ENCODE measurements at places on chromosomes 3 and 15. TPM values are rescaled to one million over a fixed set of nuclear protein-coding genes. Genes with fewer than 3 reads are reported as not detected.
A peak's percentile ranks its signal among the peaks of the same experiment; 100 is the strongest.

Gene GOLGA6A
- total RNA-seq = not detected

DNA sequence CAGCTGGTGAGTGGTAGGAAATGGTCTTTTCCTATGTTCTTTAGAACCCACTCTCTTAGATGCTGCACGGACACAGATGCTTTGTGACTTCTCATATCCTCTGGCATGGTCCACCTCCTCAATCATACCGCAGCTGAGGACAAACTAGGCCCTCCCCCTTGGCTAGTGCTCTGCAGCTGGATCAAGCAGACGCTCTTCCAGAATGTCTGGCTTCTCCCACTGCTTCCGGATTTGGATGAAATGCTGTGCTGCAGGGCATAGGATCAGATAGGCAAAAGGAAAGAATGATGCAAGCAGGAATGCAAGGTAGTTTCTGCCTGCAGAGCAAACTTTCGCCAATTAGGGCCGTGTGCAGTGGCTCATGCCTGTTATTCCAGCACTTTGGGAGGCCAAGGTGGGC lies 75.7 kb upstream of the SLC4A7 start:
- DNase-seq = no peak
- no peaks in the 10 kb centered on the region for H3K36me3 ChIP-seq
- H3K4me1 ChIP-seq = no peaks in the 10 kb centered on the region
- H3K27me3 ChIP-seq = no peaks in the 10 kb centered on the region
- no peak overlapping the region for H3K4me3 ChIP-seq

DNA sequence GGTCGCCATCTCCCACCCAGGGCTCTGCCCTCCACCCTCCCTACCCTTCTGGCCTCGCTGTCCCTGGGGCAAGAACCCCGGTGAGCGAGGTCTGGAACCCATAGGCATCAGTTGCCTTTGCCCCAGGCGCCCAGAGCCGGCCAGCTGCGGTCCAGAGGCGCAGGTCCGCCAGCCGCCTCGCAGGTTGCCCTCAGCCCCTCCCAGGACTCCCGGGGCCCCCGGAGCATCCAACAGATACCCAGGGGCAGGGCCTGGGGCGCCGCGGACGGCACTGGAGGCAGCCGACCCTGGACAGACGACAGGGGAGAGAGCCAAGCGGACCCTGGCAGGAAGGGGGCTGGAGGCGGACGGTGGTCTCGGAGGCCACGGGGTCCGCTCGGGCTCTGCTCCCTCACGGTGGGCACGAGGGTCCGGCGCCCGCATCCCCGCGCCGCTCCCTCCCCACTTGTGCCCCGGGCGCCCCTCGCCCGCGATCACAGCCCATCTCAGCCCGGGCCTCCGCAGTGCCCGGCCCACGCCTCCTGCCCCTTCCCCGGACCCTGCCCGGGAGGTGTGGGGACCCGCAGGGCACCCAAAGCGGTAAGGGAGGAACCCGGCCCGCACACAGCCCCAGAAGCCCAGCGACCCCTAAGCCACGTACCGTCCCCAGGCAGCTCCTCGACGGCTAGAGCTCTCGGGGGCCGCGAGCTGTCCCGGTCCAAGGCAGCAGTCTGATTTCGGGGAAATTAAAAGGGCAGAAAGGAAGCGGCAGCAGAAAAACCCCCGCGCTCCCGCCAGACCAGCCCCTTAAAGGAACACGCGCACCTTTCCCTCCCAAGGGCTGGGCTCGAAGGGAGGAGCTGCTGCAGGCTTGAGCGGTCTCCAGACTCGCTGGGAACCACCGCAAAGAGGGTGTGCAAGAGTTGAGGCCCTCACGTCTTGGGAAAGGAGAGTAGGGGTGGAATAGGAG lies at the start of gene HAPLN3:
Gene HAPLN3, minus strand, starts transcription at position 726 of the 949 bp plus-strand sequence. CDS start 8,246 bp downstream, outside the sequence.
- H3K4me1 ChIP-seq = peaks cover 16% of the 10 kb centered on the region
- peaks cover 7% of the 10 kb centered on the region for H3K36me3 ChIP-seq

Gene NTRK3
- total RNA-seq = not detected

Gene TGM4
- total RNA-seq = 0.14 TPM

DNA sequence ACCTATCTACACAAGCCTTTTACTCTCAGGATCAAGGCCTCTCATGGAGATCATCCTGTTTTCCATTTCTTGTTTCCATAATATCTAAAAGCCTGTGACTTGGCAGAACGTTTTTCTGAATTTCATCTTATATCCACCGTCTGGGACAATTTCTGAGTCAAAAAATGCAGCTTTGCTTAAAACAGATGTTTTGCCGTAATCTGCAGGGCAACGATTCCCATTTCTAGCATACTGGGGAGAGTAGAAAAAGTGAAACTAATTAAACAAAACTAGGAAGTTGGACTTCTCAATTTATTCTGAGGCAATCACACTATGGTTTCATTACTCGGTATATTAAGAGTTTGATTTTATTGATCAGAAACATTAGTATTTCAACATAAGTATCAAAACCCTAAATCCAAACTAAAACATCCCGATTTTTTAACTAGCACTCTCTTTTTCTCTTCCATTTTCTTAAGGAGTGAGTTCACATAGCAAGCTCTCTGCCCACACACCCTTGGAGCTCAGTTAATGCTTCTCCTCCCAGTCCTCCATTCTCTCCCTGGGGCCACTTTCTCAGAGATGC lies 33.6 kb downstream of the SPATA12 start:
- H3K4me1 ChIP-seq = peaks cover 8% of the 10 kb centered on the region
- no peak overlapping the region for H3K27ac ChIP-seq
- H3K36me3 ChIP-seq = no peaks in the 10 kb centered on the region

- no peaks in the 10 kb centered on the region for H3K36me3 ChIP-seq
- peaks cover 18% of the 10 kb centered on the region for H3K4me1 ChIP-seq
- no peak overlapping the region for H3K27ac ChIP-seq
- no peaks in the 10 kb centered on the region for H3K27me3 ChIP-seq
These were observed 9.1 kb downstream of the THRB start for GRCh38 chr3:24485511-24485910.

DNA sequence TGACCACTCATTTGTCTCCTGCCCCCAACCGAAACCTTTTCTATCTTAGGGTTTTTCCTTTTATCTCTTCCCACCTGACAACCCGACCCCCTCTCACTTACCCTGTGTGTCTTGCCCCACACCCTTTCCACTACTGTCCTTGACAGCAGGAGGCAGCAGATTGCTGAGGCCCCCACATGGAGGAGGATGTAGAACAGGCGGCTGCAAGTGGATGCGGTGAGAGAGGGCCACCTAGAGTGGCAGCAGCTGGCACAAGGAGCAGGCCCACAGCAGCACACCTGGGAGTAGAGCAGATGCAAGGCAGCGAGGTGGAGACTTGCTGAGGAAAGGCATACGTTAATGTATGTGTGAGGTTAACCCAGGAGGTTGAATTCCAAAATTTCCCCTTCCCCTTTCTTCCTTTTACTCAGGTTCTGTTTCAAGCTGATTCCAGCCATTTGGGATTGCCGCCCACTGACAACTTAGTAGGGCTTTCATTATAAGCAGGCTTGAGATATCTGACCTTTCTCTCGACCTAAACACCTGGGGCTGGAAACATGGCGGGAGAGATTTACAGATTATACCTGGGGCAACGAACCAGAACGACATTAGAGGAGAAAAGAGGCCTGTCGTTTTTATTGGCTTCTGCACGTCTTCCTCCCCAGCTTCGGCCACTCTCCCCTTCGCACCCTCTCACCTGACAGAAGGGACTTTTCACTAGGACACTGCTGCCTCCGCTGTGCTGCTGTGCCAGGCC lies 643 bp downstream of the SERINC4 start:
- peak overlapping the region; percentile 78 for H3K27ac ChIP-seq
- no peak for DNase-seq

Gene CCPG1
- total RNA-seq = 54.6 TPM

- peak overlapping the region; percentile 60 for H3K4me3 ChIP-seq
- no peaks in the 10 kb centered on the region for H3K36me3 ChIP-seq
- peaks cover 38% of the 10 kb centered on the region for H3K4me1 ChIP-seq
These were observed 31.8 kb upstream of the RASA2 start for GRCh38 chr3:141454906-141455602.

Gene SPINT1
- 93.7 TPM for total RNA-seq

GRCh38 chr15:98280284-98280975 lies 319.9 kb downstream of the ARRDC4 start:
- H3K27me3 ChIP-seq = no peaks in the 10 kb centered on the region
- no peak for DNase-seq
- no peak overlapping the region for H3K27ac ChIP-seq
- H3K36me3 ChIP-seq = no peaks in the 10 kb centered on the region
- H3K4me1 ChIP-seq = no peaks in the 10 kb centered on the region
- no peak overlapping the region for H3K4me3 ChIP-seq

DNA sequence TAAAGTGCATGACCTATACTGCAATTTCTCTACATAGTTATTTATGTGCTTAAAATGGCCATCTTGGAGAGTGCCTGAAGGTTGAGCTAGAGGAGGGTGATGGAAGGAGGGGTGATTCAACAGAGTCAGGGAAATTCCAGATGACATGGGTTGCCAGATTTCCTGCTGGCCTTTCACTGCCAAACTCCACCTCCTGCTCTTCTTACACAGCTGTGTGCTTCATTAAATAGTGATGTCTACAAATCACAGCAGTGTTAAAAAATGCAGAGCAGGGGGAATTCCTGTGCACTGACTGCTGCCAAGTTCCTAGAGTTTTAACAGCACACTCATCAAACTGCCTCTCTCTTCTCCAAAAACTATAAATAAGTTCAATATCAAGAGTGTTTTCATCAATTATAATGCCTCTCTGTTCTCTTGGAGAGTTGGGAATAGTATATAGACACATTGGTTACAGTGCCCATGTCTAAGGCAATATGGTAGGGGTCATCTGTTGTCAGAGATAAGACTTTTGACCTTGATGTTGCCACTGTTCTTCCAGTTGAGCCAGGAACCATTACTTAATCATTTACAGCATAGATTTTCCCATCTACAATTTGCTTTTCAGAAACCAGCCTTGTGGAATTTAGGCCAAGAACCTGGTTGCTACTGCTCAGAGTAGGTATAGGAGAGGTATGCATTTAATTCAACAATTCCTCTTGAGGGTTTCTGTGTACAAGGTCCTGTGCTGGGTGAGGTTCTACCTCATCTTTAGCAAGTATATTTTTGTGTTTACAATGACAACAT lies 79.6 kb downstream of the TP63 start:
- H3K27me3 ChIP-seq = no peaks in the 10 kb centered on the region
- H3K4me1 ChIP-seq = peaks cover 40% of the 10 kb centered on the region
- H3K27ac ChIP-seq = peak overlapping the region; percentile 42
- peak; percentile 72 for DNase-seq

DNA sequence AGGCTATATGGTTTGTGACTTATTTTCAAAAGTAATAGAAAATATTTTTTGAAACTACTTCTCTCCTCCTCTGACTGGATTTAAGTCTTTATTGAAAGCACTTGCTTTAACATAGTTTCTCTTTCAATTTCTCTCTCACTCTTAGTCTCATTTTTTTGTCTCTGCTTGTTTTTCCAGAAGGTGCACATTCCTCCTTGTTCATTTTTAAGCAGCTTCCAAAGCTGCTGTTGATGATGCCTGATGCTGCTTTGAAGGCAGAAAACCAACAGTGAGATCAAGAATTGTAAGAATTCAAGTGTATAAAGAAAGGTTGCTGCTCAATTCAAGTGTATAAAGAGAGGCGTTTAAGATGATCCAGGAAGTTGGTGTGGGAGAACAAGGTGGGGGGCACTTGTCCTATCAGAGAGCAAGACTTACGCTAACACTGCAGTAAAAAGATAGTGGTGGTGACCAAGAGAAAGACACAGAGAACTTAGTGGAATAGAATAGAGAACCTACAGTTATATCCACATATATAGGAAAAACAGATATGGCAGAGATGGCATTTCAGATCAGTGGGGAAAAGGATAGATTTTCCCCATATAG lies 12.1 kb downstream of the NR2C2 start:
- no peak overlapping the region for H3K4me3 ChIP-seq
- peaks cover 31% of the 10 kb centered on the region for H3K4me1 ChIP-seq
- no peaks in the 10 kb centered on the region for H3K36me3 ChIP-seq
- no peak for DNase-seq
- H3K27ac ChIP-seq = no peak overlapping the region

DNA sequence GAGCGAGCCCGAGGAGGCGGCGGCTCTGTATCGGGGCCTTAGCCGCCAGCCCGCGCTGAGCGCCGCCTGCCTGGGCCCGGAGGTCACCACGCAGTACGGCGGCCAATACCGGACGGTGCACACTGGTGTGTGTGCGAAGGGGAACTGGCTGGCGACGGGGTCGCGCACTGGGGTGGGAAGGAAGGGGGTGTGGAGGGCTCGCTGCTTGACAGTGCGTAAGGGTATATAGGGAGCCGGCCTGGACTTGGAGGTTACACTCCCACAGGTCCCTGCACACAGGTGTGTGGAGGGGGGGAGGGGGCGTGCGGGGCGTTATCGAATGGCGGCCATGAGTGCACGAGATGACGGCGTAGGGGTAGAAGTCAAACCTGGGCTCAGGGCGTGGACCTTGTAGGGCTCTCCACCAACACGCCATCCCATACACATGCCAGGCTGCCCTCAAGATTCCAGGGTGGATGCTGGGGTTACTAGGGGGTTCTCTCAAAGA lies 389 bp downstream of the APEH start:
- H3K36me3 ChIP-seq = peaks cover 26% of the 10 kb centered on the region
- H3K27me3 ChIP-seq = no peaks in the 10 kb centered on the region
- no peak overlapping the region for H3K27ac ChIP-seq
- peaks cover 27% of the 10 kb centered on the region for H3K4me1 ChIP-seq
- peak overlapping the region; percentile 97 for H3K4me3 ChIP-seq

DNA sequence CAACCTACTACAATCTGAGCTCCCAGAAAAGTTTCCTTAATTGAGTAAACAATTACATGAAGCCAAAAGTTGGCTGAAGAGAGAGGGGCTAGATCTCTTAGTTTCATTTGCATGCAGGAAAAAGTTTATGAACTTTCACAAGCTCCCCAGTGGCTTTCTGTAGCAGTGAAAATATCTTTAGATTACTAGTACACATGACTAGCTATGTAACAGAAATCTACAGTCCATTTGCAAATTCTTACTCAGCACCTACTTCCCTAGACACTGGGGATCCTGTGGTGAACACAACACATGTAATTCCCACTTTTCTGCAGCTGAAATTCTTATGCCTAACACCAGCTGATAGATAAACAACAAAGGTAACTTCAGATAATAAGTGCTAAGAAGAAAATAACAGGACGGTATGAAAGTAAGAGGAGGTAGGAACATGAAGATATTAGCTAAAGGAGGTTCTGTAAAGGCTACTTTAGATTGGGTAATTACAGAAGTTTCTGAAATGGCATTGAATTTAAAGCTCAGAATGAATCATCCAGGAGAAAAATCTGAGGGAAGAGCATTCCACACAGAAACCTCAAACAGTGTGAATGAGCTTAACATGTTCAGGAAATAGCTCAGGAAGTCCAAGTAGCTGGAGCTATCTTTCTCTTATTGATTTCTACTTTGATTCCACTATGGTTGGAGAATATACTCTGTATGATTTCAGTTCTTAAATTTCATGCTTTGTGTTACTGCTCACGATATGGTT lies 204.8 kb downstream of the MAGI1 start:
- peaks cover 39% of the 10 kb centered on the region for H3K4me1 ChIP-seq
- no peak overlapping the region for H3K4me3 ChIP-seq
- H3K36me3 ChIP-seq = peaks cover 10% of the 10 kb centered on the region
- no peak for DNase-seq
- no peaks in the 10 kb centered on the region for H3K27me3 ChIP-seq

- H3K27ac ChIP-seq = no peak overlapping the region
- H3K4me3 ChIP-seq = no peak overlapping the region
- no peaks in the 10 kb centered on the region for H3K36me3 ChIP-seq
- no peaks in the 10 kb centered on the region for H3K4me1 ChIP-seq
- DNase-seq = no peak
These were observed 21.7 kb downstream of the LRRK1 start for GRCh38 chr15:100940767-100941379.
